Activated T-helper 1 cell treated with anti-CD3 and anti-CD28 coated beads, Interleukin-2, amount 50 U/mL, for 16 hours (primary cell): ENCODE measurements at places on chromosomes 6 and 20.
A peak's percentile ranks its signal among the peaks of the same experiment; 100 is the strongest.

DNA sequence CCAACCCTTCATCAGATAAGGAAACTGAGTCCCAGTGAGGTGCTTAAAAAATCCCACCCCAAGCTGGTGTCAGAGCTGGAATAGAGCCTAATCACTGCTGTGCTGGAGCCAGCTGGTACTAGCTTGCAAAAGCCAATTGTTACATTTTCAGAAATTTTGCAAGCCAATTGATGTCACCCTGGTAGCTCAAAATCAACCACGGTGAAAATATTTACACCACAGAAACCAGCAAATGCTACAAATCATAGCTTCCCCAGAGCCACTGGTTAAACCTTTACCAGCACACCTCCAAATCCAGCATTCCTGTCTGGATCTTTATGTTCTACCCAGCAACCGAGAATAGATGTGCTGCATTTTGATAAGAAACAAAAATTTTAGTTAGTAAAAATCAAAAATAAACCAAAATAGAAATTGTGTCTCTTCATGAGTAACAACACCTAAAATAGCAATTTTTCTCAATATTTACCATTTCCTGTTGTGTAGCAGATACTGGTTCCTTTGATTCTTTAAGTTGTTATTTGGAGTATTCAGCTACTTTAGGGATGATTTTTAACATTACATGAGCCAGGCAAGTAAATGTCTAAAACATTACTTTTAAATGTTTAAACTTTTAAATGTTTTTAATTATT is 7.2 kb upstream of the LCA5 start:
- no peak for DNase-seq

GRCh38 chr6:149545258-149545753 is 537 bp downstream of the PPIL4 start:
- peak; percentile 43 for DNase-seq

GRCh38 chr6:13263669-13264068 is 64.7 kb downstream of the TBC1D7 start:
- DNase-seq, result no peak

DNA sequence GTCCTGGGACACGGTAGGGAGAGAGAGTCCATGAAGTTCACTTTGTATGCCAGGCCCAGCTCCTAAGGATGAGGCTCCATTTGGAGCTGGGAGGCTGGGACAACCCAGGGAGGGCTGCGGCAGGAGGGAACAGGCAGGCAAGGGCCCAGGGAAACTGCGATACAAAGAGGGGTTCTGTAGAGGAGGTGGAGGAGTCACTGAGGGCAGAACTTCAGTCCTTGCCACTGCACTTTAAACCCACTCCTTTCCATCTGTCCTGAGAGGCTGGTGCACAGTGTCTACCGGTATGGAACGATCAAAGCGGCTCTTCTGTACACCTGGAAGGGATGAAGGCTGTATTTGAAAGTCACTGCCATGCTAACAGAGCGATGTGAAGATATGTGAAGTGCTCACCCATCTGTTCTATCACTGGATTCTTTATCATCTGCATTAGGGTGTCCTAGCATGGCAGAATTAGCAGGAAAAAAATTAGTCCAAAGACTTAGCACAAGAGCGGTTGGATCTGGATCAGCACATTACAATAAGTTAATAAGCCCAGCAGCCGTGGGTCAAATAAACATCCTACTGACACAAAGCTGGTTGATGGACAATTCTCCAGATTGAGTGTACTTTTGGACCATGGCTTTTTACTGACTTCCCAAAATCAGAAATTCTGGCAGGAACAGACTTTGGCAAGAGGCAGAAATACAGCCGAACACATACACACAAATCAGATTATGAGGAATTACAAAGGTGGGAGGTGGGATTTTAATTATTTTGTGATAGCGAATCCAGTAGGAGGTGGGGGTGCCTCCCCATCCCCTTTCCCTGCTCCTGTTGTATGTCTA is 20.9 kb upstream of the ZFAND3 start:
- no peak for DNase-seq

GRCh38 chr20:24039196-24039595 is 50.6 kb upstream of the GGTLC1 start:
- DNase-seq, result no peak

GRCh38 chr6:24749297-24749696 is 25.4 kb upstream of the GMNN start:
- no peak for DNase-seq

GRCh38 chr6:14810021-14810420 is 435.8 kb upstream of the JARID2 start:
- DNase-seq, result no peak

DNA sequence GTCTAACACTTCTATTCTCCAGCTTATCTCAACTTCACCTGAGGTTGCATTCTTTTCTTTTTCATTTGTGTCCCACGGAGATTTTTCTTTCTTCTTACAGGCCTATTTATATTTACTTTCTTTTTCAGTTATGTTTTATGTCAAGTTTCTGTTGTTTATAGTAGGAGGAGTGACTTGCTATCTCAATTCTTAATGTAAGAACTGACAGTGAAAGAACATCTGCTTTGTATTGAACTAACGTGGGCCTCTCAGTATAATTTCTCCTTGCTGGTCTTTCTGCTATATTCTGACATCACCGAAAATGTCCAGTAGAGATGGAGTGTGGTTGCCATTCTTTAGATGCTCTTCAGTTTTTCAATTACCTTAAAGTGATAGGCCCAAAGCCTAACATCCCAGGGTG is 521.7 kb downstream of the EPM2A start:
- no peak for DNase-seq

GRCh38 chr20:61192337-61192950 is 59.6 kb upstream of the CDH4 start:
- DNase-seq, result no peak

GRCh38 chr6:158168040-158168289 is at the start of gene SERAC1:
Gene SERAC1, minus strand, starts transcription at chr6:158168262. Its CDS starts 9,899 bp downstream, at chr6:158158363.
- no peak for DNase-seq
